ENCODE measurements at places on chromosomes 3 and 15. TPM values are rescaled to one million over a fixed set of nuclear protein-coding genes. Genes with fewer than 3 reads are reported as not detected.

ECE2 gene
- total RNA-seq = not detected

SPRED1 gene
- 22.6 TPM for total RNA-seq

SPSB4 gene
- 0.34 TPM for total RNA-seq

C3orf20 gene
- total RNA-seq = not detected

KBTBD13 gene
- not detected for total RNA-seq
